ENCODE measurements at places on chromosomes 5 and 9.

DNA sequence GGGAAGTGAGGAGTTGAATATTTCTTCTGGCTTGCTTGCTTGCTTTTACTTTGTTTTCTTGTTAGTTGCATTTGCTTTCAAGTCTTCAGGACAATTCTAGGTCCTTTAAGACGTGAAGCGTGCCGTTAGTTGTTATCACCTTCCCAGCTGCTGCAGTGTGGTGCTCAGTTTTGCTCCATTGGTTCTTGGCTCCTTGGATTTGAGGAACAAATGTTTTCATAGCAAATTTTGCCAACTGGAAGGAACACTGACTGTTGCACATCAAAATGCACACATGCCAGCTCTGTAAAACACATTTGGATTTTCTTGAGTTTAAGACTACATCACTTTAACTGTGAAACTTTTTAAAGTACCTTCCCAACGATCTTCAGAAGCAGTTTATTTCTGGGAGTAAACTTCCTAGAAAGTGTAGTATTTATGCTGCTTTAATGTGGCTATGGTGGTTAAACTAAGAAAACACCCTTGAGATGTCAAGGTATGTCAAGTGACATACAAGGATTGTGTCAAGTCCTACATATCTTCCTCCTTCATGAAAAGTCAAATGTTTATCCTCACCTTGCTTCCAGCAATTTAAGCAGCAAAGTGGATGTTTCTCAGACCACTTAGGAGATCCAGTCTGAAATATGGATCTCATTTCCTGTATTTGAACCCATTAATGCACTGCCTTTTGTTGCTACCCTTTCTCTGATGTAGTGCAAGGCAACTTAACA lies 24.9 kb downstream of the MOCS2 start:
- DNase-seq, result no peak

DNA sequence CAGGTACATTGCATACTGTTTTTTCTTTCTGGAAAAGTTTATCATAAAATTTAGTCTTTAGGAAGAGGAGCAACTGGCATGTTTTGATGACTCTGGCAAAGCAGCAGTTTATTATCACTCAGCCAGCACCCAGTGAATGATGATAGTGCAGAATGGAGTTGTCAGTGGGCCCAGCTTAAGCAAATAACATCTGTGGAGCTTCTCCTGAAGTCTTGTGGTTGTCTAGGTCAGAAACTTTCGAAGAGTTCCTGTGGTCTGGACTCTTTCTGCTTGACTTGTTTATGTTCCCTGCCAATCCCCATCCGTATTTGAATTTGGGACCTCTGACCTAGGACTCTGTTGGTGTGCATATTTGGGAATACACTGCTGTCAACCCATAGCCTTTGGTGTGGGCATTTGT lies 38.1 kb upstream of the C5orf47 start:
- DNase-seq, result no peak

GRCh38 chr9:79973627-79974026 lies 401.9 kb downstream of the TLE4 start:
- DNase-seq, result no peak

DNA sequence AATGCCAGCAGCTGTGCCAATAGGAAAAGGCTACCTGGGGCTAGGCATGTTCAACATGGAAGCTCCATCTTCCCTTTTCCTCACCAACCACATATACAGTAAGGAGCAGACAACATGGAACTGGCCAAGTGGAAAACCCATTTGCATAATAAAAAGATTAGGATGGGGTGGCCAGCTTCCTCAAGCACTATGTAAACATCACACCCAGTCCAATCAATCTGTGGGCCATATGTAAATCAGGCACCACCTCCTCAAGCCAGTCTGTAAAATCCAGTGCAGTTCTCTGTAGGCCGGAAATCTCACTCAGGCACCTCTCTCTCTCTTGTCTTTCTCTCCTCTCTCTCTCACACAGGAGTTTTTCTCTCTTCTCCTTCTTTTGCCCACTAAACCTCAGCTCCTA lies 360.2 kb upstream of the GRIA1 start:
- DNase-seq, result no peak

DNA sequence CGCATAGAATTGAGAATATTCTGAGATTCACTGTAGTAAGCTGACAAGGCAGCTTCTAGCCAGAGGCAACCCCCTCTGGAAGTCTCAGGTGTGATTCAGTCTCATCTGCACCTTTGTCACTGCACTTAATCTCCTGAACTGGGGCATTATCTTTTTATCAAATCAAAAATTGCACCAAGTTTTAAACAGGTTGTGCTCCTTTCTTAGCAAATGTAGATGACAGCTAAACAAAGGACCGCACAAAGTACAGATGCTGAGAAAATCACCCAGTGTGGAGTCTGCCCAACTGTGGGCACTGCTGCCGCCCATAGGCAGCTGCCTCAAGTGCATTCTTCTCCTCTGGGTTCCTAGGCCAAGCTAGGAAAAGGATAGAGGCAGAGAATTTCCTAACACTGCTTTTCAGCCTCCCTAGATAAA lies 51.1 kb downstream of the STARD4 start:
- no peak for DNase-seq

DNA sequence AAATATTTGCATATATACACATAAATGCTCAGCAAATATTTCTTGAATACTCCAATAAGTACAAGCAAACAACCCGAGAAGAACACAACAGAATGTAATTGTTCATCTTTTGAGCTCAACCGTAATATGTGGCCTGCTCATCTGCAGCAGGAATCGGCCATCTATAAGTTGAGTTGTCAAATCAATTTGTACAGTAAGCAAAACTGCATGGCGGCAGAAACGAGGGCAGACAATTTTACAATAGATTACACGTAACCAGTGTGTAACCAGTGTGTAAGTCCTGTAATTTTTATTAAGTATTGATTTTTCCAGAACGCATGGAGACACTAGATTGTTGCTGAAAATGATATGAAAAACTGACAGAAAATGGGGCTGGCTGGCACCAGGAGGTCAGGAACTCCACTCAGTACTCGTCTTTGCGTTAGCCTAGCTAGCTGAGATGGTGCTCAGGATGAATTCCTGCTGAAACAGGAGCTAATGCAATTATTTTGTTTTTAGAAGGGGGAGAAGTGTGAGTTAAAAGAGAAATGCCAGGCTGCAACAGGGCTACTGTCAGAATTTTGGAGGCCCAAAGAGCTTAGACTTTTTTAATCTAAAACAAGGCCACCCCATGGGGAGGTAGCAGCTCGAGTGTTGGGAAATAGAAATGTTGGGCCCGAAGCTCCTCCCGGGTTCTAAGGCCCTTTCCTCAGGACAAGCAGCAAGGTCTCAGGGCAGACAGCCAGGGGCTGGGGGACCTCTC lies 682 bp downstream of the DHX29 start:
- no peak for DNase-seq

GRCh38 chr5:160679567-160680309 lies 172.3 kb downstream of the ATP10B start:
- DNase-seq, result no peak

DNA sequence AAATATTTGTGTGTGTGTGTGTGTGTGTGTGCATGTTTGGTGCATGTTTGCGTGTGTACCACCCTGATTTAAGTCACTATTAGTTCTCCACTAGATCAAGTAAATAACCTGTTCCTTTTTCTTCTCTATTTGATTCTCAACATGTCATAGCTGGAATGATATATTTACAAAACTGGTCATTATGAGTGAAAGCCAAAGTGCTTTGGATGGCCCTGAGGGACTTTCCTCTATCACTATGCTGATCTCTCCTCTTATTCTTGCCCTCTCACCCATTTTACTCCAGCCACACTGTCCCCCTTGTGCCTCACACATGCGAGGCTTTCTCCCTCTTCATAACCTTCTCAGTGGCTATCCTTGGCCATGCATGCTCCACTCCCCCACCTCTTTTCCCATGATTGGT lies 144.6 kb upstream of the NMUR2 start:
- DNase-seq, result no peak

GRCh38 chr5:73305386-73305785 lies 132.4 kb downstream of the TMEM174 start:
- no peak for DNase-seq

DNA sequence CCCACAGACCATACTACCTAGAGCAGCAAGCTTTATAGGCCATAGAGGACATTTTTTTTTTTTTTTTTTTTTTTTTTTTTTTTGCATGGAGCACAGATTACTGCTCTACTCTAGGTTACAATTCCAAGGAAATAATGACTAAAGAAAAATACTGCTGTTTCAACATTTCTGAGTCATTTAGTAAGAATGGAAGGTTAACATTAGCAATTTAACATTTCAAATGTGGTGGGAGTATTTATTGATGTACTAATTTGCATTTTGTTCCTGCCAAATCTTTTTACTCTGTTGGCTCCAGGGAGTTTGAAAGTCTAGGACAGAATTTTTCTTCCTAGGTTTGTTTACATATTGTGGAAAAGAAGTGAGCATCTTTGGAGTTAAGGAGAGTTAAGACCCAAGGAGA lies 142.1 kb upstream of the CCDC152 start:
- DNase-seq, result no peak

DNA sequence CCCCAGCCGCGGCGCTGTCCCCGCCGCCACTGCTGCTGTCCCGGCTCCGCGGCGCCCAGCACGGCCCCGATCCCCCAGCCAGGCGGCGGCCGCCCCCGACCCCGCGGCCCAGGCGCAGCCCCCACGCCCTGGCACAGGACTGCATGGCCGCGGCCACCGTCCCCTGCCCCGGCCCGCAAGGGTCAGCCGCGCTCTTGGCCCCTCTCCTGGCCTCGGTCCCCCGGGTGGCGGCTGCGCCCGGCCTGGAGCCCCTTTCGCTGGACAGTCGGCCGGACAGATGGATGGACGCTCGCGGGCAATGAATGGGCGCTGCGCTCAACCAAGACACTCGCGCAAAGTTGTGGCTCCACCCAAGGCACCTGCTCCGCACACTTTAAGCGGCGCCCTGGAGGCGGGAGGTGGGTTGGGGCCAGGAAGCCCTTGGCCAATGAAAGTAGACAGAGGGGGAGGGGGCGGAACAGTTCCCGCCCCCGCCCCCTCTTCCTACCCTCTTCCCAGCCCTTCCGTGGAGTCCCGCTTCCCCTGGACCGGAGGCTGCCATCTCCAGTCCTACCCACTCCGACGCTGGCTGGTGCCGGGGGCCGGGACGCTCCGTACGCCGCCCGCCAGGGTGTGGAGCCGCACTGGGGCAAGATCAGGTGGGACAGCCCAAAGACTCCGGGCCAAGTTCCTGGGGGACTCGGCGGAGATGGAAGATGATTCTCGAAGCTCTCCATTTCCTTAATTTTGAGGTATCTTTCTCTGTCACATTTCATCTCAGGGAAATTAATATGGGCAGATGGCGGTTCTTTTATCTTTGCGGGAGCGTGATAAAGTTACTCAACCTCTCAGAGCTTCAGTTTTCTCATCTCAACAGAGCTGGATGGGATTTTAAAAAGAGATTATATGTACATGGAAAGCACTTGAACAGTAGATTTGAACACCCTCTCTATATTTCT lies at the start of gene GLDC:
TSS of gene GLDC (minus strand) at position 375 of the 938 bp plus-strand sequence. CDS start at position 145, 230 bp downstream.
- DNase-seq, result peak; percentile 36

DNA sequence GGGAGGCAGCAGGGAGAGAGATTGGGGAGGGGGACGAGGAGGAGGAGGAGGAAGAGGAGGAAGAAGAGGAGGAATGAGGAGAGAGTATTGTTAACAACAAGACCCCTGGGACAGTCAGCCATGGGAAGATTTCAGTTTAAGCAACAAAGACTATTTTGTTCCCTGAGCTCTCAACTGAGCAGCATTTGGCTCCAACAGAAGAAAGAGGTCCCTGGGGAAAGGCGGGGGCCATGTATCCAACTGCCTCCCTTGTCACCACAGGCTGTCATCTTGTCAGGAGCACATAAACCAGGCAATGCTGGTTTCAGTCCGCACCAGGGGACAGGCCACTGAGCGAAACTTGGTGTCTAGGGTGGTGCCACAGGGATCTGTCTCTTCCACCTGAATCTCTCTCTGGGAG lies 316.1 kb downstream of the TLE1 start:
- DNase-seq, result no peak

DNA sequence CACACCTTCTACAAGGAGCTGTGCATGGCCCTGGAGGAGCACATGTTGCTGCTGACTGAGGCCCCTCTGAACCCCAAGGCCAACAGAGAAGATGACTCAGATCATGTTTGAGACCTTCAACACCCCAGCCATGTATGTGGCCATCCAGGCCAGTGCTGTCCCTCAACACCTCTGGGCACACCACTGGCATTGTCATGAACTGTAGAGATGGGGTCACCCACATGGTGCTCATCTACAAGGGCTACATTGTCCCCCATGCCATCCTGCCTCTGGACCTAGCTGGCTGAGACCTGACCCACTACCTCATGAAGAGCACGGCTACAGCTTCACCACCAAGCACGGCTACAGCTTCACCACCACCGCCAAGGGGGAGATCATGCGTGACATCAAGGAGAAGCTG lies 49.0 kb upstream of the FBXL7 start:
- no peak for DNase-seq

DNA sequence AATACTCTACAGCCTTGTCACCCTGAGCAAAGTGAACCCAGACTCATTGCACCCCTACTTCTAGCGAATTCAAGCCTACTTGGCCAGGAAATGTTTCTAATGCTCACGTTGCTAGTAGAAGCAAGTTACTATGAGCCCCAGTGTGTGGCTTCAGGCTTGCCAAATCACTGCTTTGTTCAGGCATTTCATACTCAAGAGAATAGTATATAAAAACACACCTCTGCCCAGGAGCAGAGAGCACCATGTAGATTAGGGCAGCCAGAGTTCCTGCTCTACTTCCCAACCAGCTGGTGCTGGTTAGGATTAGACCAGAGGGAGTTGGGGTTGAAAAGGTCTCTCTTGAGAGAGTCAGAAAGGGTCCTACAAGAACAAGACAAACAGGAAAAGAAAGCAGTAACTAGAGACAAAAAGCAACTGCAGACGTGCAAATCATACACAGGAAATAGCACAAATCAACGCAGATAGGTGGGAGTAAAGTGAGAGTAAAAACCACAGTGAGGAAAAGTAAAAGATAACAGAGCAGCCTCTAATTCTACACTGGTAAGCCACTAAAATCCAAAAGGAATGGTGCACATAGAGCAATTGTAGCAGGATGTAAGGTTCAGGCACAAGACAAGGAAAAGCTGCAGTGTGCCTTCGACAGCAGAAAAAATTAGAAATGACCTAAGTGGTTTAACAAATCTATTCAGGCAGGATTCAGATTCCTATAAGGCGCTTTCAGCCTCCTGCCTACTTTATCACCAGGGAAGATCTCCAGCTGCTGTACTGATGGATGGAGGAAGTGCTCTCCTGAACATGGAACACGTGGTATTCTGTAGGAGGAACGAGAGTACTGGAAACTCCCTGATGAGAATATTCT lies 49.6 kb upstream of the KIF2A start:
- DNase-seq, result peak; percentile 4

DNA sequence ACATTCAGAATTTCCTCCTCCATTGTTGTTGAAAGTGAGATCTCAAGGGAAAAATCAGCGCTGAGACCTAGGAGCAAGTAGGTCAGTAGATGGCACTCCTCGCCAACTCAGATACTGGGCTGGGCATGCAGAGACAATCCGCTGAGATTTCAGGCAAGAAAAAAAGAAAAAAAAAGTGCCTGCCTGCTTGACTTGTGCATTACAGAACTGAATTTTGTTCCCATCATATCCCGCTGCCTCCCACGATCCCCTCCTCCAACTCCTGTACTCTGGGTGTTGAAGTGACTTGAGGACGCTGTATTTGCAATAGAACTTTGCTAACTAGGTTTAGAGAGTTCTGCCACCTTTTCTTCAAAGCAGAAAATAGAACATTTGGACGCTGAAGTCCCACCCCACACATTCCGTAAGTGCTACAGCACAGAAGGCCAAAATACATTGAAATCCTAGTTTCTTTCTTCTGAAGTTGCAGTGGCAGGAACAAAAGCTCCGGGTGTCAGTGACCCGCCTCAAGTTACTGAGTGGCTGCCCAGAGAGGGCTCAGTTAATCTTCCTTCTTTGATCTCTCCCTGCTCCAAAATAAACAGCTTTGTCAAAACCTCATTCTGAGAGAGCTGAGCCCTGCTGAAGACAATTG lies 265.8 kb downstream of the MLLT3 start:
- peak; percentile 69 for DNase-seq
